T-helper 17 cell (primary cell): ENCODE measurements at places on chromosomes 2 and 18.

DNA sequence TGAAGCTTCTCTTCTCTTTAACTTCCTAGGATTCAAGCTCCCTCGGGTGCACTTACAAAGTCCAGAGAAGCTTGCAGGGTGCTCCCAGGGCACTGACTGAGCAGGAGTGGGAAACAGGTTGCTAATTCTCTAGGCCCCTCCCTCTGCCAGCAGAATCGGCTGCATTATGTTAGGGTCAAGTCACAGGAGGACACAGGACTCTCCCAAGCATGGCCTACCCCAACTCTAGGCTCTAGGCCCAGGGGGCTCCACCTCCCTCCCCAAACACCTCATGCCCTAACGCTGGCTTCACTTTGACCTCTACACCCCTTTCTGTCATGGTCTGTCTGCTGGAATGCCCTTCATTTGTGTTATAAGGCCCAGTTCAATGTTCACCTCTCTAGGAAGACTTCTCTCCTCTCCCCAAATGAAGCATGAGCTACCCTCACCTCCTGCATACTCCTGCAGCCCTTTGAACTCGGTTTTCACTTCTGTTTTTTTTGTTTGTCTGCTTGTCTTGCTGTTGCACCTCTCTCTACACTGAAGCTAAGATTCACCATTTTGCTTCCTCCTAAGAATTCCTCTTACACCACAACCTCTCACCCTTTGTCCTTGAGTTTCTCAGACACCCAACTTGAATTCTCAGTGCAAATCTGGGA lies 521.8 kb upstream of the ID2 start:
- H3K4me1 ChIP-seq: peaks cover 3% of the 10 kb centered on the region
- no peak for DNase-seq
- H3K4me3 ChIP-seq: no peak overlapping the region
- H3K36me3 ChIP-seq: no peaks in the 10 kb centered on the region

GRCh38 chr2:175926272-175926671 lies 75.8 kb downstream of the LNPK start:
- H3K36me3 ChIP-seq: peaks cover 8% of the 10 kb centered on the region
- no peaks in the 10 kb centered on the region for H3K27me3 ChIP-seq
- DNase-seq: no peak
- no peak overlapping the region for H3K4me3 ChIP-seq
- no peak overlapping the region for H3K27ac ChIP-seq

- no peak overlapping the region for H3K27ac ChIP-seq
- no peak overlapping the region for H3K4me3 ChIP-seq
- peaks cover 29% of the 10 kb centered on the region for H3K27me3 ChIP-seq
Measured at GRCh38 chr2:72126186-72127100, 21.2 kb downstream of the CYP26B1 start.

- no peak overlapping the region for H3K4me3 ChIP-seq
- no peaks in the 10 kb centered on the region for H3K36me3 ChIP-seq
- no peak for DNase-seq
- no peaks in the 10 kb centered on the region for H3K4me1 ChIP-seq
- peaks cover 15% of the 10 kb centered on the region for H3K27me3 ChIP-seq
- no peak overlapping the region for H3K27ac ChIP-seq
Measured at GRCh38 chr2:19685731-19686130, 216.1 kb downstream of the TTC32 start.

- H3K27ac ChIP-seq: no peak overlapping the region
- DNase-seq: no peak
- H3K36me3 ChIP-seq: no peaks in the 10 kb centered on the region
Measured at GRCh38 chr18:34887881-34888580, 153.2 kb upstream of the MAPRE2 start.

DNA sequence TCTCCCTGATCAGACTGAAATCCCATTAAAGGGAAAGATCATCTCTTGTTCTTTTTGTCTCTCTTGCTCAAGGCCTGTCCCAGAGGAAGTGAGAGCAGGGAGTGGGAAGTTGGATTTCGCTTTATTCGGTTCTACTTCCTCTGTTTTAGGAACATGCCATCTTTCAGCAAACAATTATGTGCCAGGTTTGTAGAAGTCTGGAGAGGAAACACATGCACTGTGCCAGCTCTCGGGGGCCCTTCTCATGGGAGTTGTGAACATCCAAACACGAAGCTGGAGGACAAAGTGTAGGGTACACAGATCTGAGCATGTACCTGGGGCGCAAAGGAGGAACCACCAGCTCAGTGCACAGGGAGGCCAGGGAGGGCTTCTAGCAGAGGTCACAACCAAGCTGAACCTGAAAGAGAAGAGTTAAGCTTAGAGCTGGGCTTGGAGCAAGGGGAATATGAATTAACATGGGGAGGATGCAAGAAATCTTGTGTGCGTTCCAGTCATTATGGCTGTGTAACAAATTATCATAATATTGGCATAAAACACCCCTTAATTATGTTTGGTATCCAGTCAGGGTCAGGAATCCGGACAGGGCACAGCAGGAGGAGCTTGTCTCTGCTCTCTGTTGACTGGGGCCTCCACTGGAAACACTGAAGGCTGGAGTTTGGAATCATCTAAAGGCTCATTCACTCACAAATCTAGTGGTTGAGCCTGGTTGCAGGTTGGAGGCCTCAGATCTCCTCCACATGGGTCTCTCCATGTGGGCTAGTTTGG lies 128.6 kb downstream of the ZFP36L2 start:
- no peak for DNase-seq
- peaks cover 2% of the 10 kb centered on the region for H3K36me3 ChIP-seq
- H3K27ac ChIP-seq: no peak overlapping the region
- H3K4me1 ChIP-seq: no peaks in the 10 kb centered on the region
- no peaks in the 10 kb centered on the region for H3K27me3 ChIP-seq

- DNase-seq: no peak
- peaks cover 2% of the 10 kb centered on the region for H3K4me1 ChIP-seq
- no peak overlapping the region for H3K27ac ChIP-seq
- H3K27me3 ChIP-seq: peaks cover 56% of the 10 kb centered on the region
Measured at GRCh38 chr2:31227110-31227509, 6.8 kb upstream of the EHD3 start.

DNA sequence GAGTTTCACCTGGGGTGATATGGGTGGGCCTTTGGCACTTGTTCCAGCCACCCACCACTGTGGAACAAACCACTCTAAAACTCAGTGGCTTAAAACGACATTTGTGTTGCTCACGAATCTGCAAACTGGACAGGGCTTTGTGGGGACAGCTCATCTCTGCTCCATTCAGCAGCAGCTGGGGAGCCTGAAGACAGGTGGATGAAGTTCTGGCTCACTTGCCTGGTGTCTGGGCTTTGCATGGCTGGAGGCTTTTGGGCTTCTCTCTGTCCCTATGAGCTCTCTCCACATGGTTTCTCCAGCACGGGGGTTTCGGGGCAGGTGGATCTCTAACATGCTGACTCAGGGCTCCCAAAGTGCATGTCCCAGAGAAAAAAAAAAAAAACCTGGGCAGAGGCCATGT lies 93.0 kb upstream of the GLI2 start:
- no peak overlapping the region for H3K27ac ChIP-seq
- peaks cover 2% of the 10 kb centered on the region for H3K36me3 ChIP-seq
- H3K4me1 ChIP-seq: no peaks in the 10 kb centered on the region
- no peak for DNase-seq
- peaks cover 11% of the 10 kb centered on the region for H3K27me3 ChIP-seq

- H3K27ac ChIP-seq: peak overlapping the region; percentile 4
- no peak for DNase-seq
- no peaks in the 10 kb centered on the region for H3K36me3 ChIP-seq
- no peak overlapping the region for H3K4me3 ChIP-seq
- peaks cover 3% of the 10 kb centered on the region for H3K4me1 ChIP-seq
- no peaks in the 10 kb centered on the region for H3K27me3 ChIP-seq
Measured at GRCh38 chr2:35989503-35989902, 366.1 kb upstream of the CRIM1 start.

- DNase-seq: no peak
- peaks cover 2% of the 10 kb centered on the region for H3K36me3 ChIP-seq
- peaks cover 15% of the 10 kb centered on the region for H3K4me1 ChIP-seq
- no peak overlapping the region for H3K27ac ChIP-seq
- H3K4me3 ChIP-seq: no peak overlapping the region
Measured at GRCh38 chr2:28445448-28446258, 50.2 kb upstream of the PLB1 start.

- H3K36me3 ChIP-seq: no peaks in the 10 kb centered on the region
- H3K27me3 ChIP-seq: peaks cover 30% of the 10 kb centered on the region
- H3K4me1 ChIP-seq: peaks cover 5% of the 10 kb centered on the region
- H3K4me3 ChIP-seq: no peak overlapping the region
Measured at GRCh38 chr2:42378415-42378814, 17.4 kb upstream of the COX7A2L start.

DNA sequence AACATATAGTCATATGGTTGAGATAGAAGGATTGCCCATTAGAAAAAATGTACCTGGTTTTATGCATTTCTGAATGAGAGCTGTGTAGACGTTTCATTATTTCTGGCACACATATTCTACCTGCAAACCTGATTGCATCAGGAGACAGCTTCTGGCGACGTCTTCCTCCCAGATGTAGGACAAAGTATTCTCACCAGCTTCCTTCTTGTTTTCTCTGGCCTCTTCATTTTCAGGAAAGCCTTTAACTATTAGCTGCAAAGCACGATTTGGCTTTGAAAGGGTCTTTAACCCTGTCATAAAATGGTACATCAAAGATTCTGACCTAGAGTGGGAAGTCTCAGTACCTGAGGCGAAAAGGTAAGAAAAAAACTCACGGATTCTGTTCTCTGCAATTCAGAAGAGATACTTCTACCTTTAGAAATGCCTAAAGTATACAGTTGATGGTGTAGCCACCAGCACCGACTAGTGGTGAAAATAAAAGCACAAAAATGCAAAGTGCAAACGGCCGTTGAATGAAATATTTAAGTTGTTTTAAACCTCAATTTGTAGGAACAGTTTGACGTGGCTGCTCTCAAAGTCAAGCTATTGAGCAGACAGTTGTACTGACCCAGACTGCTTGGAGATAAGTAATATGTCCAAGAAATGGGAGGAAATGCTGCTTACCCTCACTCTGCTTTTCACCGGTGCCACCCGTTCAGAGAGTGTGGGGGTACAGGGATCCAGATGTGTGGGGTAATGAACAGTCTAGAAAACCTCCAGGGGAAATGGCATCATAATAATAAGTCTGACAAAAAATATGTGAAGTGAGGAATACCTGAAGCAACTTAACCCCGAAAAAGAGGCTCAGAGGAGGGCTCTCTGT lies 20.2 kb downstream of the IL18RAP start:
- peak overlapping the region; percentile 68 for H3K4me3 ChIP-seq
- no peak overlapping the region for H3K27ac ChIP-seq
- no peaks in the 10 kb centered on the region for H3K27me3 ChIP-seq
- no peaks in the 10 kb centered on the region for H3K36me3 ChIP-seq

DNA sequence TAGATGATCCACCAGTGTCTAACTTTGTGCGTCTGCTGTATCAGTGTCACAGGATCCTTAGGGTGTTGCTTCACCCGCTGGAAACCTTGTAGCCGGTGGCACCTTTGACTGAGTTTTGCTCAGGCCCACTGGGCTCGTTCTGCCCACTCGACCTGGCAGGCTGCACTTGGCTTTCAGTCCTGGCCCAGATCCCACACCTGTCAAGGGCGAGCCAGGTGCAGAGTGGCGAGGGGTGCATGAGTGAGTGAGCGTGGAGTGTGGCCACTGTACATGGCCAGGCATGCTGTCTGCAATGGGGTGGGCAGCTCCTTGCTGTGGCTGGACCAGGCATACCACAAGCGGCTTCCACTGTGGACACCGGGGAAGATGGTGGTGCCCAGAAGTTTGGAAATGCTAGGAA lies 179.0 kb downstream of the FAM210A start:
- no peak for DNase-seq
- H3K4me3 ChIP-seq: no peak overlapping the region
- H3K27ac ChIP-seq: no peak overlapping the region

DNA sequence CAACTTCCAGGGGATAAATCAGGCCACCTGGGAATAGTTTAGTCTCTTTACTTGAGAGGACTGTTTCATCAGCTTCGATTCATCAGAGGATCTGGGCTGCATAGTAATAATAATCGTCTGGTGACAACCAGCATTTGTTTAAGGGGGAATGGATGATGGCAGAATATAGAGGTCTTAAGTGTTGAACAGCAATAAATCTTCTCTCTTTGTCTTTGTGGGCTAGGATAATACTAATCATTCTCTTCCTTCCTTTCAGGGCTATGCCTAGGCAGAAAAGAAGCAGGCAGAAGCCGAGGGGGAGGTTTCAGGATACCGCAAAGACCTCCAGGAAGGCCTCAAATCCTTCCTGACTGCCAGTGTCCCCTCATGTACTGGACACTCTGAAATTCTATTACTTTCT lies 150.4 kb upstream of the GAREM1 start:
- H3K36me3 ChIP-seq: no peaks in the 10 kb centered on the region
- no peak overlapping the region for H3K4me3 ChIP-seq
- no peak for DNase-seq
- no peaks in the 10 kb centered on the region for H3K4me1 ChIP-seq
- no peak overlapping the region for H3K27ac ChIP-seq

DNA sequence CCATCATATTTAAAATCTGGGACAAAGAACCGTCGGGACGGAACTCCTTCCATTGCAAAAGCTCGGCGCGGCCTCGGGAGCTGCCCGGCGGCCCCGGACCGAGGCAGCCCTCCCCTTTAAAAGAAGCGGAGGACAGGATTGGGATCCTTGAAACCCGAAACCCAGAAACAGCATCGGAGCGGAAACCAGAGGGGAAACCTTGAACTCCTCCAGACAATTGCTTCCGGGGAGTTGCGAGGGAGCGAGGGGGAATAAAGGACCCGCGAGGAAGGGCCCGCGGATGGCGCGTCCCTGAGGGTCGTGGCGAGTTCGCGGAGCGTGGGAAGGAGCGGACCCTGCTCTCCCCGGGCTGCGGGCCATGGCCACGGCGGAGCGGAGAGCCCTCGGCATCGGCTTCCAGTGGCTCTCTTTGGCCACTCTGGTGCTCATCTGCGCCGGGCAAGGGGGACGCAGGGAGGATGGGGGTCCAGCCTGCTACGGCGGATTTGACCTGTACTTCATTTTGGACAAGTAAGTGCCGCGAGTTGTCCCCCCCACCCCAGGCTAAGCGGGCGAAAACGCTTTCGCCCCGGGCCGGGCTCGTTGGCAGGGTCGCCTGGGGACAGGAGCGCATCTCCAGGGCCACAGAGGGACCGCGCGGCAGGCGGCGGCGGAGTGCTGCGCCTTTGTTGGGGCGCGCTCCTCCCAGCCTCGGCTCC lies at the start of gene ANTXR1:
TSS of gene ANTXR1 (plus strand) at position 38 of the 698 bp plus-strand sequence. CDS start at position 359, 321 bp downstream.
- H3K36me3 ChIP-seq: peaks cover 5% of the 10 kb centered on the region
- peak within 1 kb of the TSS; percentile 92 for H3K4me3 ChIP-seq
- H3K4me1 ChIP-seq: peaks cover 14% of the 10 kb centered on the region
- no peak for DNase-seq
- H3K27ac ChIP-seq: peak within 1 kb of the TSS; percentile 84

DNA sequence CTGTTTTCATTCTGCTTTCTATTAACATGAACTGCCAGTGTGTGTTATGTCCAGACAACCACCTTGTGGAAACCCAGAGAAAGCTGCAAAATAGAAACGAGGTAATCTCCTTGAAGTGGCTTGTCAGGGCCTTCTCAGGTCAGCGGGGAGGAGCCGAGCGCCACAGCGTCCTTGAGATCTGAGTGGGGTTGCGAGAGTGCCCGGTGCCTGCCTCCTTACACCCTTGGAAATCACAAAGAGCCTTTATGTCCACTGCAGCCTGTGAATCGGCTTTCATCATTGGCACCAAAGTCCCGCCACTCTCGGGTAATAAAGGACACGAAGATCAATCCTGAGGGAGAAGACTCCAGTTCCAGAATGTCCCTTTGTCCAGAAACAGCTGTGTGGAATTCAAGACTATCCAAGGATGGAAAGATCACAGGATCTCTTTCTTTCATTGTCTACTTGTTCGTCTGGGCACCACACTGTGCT lies 135.2 kb downstream of the HRH4 start:
- DNase-seq: no peak
- peaks cover 48% of the 10 kb centered on the region for H3K27me3 ChIP-seq
- peaks cover 3% of the 10 kb centered on the region for H3K4me1 ChIP-seq
- no peak overlapping the region for H3K27ac ChIP-seq
